Left colon (tissue), 2 donors: ENCODE measurements at places on chromosomes 11 and 22. TPM values are rescaled to one million over a fixed set of nuclear protein-coding genes. Genes with fewer than 3 reads are reported as not detected.

GRCh38 chr11:123622576-123622975, 31.8 kb downstream of the SCN3B start:
- no peak for DNase-seq

- no peak for DNase-seq
Measured at GRCh38 chr11:72001834-72002591, 3.3 kb downstream of the IL18BP start.

- DNase-seq = peak; percentile 56
Measured at GRCh38 chr11:27357250-27357649, 5.8 kb downstream of the CCDC34 start.

CCDC73 gene
- not detected for total RNA-seq

DNA sequence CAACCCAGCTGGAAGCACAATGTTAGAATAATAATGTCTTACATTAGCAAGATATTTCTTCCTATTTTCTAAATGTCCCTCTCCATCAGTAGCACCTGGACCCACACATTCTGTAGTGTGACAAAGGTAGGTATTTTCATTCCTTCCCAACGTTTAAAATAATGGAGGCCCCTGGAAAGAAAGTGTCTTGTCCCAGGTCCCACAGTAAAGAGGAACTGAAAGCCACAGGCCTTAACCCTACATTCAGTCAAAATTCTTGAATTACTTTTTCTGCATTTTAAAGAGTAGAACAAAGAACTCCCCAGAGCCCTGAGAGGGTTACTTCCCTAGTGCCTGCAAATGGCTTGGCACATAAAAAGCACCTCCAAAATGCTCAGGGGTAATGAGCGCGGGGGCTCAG, 26.3 kb downstream of the OPCML start:
- no peak for DNase-seq

FAM181B gene
- 0.27 TPM for total RNA-seq

GRCh38 chr22:28658448-28658847, 21.2 kb downstream of the TTC28 start:
- no peak for DNase-seq

- DNase-seq = no peak
Measured at GRCh38 chr22:50114221-50115021, 24.6 kb downstream of the MOV10L1 start.

INPP5J gene
- total RNA-seq = 26.3 TPM

ASPHD2 gene
- 7.1 TPM for total RNA-seq

- DNase-seq = peak; percentile 53
Measured at GRCh38 chr11:3021125-3021524, 29.0 kb upstream of the NAP1L4 start.

GRCh38 chr11:101617735-101618332, 34.0 kb upstream of the TRPC6 start:
- DNase-seq = no peak

OR51I1 gene
- not detected for total RNA-seq

DNA sequence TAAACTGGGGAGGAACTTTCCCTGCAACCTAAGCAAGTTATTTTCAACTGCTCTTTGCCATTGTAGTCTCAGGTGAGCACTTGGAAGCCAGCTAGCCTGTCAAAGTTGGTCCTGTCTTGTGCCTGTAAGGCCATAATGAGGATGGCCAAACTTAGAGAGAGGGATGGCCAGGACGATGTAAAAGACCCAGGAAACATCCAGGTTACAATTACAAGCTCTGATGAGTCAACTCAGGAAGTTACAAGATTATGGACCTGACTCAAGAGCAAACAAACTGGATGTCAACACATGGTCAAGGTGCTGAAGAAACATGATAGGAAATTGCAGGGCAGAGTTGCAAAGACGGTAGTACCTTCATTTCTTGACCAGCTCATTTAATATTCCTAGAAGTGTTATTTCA, 1.6 kb downstream of the GTPBP1 start:
- peak; percentile 27 for DNase-seq

- no peak for DNase-seq
Measured at GRCh38 chr11:40314327-40314726, 1145.1 kb downstream of the LRRC4C start.

DNA sequence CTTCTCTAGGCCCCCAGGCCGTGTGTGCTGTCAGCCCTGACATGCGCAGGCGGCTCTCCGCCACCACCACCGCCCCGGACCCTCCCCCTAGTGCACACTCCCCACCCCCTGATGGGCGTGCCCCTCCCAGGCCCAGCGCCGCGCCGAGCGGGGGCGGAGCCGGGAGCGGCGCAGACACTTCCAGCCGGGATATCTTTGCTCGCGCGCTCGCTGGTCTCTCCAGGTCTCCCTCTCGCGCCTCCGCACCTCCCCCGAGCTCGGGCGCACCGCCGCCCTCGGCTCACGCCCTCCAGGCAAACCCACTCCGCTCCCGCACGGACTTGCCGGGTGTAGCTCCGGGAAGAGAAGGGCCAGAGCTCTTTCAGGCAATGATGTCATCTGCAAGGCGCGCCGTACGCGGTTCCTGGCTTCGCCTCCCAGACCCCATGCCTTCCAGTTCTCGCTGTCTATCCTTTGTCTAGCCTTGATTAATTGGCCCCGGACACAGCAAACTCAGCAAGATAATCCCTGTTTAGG, at the start of gene SCN3B:
SCN3B (minus strand) TSS at position 59 of the 516 bp plus-strand sequence. CDS start 823 bp downstream, outside the sequence.
- peak; percentile 68 for DNase-seq

ADAMTS15 gene
- 3.6 TPM for total RNA-seq

KCNK4 gene
- not detected for total RNA-seq

- DNase-seq = no peak
Measured at GRCh38 chr11:130789056-130789640, 127.1 kb downstream of the SNX19 start.

CHRM4 gene
- total RNA-seq = 0.67 TPM

- DNase-seq = no peak
Measured at GRCh38 chr11:128465946-128466705, 121.2 kb downstream of the ETS1 start.

DNA sequence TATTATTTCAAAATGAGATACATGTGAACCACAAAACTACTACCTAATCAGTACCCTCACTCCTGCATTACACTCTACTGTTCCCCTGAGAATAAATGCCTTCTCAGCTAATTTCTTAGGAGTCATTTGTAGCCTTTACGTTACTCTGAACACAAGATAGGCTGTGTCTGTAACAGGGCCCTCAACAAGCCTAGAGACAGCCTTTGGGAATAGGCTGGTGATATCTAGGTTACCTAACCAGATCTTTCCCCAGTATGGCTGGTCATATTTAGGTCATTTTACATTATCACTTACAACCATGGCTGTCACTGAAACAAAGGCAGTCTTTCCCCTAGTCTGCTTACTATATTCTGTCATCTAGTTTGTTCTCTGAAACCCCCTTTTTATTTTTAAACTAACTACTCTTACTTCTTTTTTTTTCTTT, 14.2 kb downstream of the ATM start:
- DNase-seq = no peak

- DNase-seq = peak; percentile 44
Measured at GRCh38 chr11:6419009-6419631, at the start of gene APBB1. TSS of gene APBB1 (minus strand) at chr11:6419094. CDS start at chr11:6411347, 7,747 bp downstream.

DNA sequence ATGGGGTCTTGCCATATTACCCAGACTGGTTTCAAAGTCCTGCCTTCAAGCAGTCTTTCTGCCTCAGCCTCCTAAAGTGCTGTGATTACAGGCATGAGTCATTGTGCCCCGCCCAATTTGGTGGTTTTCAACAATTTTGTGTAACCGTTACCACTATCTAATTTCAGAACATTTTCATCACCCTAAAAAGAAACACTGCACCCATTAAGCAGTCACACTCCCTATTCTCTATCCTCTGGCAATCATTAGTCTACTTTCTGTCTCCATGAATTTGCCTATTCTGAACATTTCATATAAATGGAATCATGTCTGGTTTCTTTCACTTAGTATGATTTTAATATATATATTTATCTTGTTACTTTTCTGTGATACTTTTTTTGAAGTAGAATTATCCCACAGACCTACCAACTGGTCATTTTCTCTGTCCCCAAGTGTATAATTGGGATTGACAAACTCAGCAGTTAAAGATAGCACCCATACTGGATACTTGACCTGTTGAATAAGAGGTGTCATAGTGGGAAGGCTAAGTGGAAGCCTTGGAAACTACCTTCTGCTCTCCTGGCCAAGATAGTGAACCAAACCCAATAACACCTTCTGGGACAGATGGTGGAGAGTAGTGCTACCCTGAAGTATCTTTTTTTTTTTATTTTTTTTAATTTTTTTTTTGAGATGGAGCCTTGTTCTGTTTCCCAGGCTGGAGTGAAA, 64.8 kb downstream of the STIM1 start:
- DNase-seq = peak; percentile 33

- DNase-seq = no peak
Measured at GRCh38 chr22:34102633-34103032, 182.4 kb upstream of the LARGE1 start.

GRCh38 chr11:66624450-66624849, 8.0 kb downstream of the RBM14 start:
- DNase-seq = no peak

DNA sequence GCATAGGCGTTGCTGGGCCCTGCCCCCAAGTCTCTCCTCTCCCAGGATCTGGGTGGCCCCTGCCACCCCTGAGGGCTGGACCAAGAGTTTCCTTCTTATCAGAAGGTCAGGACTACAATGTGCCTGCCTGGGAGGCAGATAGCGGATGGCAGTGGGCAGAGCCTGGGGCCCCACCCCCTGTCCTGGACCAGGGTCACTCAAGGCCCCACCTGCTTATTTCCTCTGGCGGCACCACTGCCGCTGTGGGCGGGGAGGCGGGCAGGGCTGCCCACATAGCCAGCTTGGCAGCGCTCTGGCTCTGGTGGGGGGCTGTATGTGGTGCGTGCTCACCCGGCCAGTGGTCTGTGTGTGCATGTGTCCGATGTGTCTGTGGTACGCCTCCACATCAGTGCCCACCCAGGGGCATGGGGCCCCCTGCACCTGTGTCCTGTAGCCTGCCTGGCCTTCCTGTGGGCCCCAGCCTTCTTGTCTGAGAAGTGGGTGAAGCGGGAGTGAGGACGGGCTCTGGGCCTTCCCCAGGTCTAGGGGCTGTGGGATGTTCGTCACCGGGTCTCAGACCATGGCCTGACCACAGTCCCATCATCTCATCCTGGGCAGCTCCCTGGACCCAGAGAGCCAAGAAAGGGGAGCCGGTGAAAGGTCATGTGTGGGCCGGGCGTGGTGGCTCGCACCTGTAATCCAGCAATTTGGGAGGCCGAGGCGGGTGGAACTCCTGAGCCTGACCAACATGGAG, 3.0 kb downstream of the GAS2L1 start:
- peak; percentile 67 for DNase-seq

DNA sequence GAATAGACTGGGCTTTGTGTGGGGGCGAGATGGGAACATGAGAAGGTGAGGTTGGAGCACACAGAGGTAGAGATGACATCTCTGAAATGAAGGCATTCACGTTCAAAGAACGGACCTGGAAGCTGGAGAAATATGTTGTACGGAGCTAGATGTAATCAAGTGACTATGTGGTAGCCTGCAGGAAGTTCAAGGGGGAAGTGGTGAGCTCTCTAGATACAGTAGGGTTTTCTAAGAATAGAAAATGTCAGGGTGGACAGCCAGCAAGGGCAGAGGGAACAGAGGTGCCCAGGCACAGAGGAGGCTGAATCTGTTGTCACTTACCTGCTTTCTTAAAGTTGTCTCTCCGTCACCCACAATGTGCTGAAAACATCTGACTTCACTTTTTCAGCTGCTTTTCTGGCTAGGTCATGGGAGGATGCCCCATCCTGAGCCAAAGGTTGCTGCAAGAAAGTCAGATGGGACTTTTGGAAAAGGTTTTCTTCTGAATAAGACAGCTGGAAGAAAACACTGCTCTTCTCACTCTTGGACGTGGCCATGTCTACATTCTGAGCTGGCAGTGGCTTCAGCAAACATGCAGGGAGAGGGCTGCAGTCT, 171.5 kb upstream of the B3GAT1 start:
- DNase-seq = no peak

DNA sequence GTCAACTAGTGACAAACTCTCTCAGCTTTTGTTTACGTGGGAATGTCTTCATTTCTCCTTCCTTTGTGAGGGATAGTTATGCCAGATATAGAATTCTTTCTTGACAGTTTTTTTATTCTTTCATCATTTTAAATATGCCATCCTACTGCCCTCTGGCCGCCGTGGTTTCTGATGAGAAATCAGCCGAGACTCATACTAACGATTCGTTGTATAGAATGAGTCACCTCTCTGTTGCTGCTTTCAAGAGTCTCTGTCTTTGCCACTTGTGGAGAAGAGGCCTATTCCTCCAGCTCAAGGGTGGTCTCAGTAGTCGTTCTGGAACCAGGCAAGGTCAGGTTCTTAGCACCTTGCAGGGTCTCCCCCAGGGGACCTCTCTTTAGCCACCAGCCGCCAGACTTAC, 8.0 kb downstream of the MYO7A start:
- DNase-seq = no peak

UBQLNL gene
- 0.25 TPM for total RNA-seq

GRCh38 chr22:46545086-46545792, 7.8 kb upstream of the CELSR1 start:
- no peak for DNase-seq

DNA sequence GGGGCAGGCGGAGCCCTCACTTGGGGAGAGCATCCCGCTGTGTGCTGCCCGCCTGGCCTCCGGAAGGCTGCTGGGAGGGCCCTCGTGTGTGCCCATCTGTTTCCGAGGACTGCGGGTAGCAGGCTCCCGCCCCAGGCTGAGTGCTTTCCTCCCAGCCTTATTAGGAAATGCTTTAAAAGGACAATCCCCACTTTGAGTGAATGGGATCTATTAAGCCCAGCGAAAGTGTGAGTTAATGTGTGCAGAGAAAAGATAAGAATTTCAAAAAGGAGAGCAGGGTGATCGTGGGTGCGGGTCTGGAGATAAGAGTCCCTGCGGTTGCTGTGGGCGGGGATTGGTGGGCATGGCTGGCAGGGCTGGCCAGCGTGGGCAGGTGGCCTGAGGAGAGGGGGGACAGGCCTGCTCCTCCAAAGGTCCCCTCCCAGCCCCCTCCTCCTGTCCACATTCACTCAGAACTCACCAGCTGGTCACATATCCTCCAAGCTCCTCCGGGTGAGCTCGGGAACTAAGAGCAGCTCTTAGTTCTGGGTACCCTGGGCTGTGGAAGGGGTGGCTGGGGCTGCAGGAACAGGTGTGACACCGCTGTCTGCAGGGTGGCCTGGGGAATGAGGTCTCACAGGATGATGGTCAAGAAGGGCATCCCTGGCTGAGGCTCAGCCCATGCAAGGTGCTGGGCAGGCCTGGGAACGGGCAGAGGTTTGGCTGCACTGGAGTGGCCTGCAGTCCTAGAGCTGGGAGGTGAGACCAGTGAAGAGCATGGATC, 1260.3 kb downstream of the BRD1 start:
- no peak for DNase-seq

DNA sequence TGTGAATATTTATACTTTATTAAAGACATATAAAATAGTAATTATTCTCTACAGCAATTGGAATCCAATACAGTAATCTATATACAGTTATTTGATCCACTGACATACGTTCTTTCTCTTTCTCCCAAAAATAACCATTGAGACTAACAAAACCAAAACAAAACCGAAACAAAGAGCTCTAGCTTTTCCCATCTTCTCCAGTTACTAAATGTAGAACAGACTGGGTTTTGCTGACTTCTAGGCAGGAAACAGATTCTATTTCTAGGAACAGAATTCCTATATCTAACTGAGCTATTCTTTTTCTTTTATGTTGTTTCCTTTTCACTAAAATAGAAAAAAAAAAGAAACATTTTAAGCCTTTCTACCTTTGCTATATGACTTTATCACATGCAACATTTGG, 80.1 kb downstream of the PACS1 start:
- DNase-seq = no peak
